ENCODE measurements at places on chromosomes 4 and X. TPM values are rescaled to one million over a fixed set of nuclear protein-coding genes. Genes with fewer than 3 reads are reported as not detected.

The KLKB1 gene
- not detected for total RNA-seq

The ETDB gene
- total RNA-seq = not detected

The CCNA2 gene
- 92.3 TPM for total RNA-seq

The CCSER1 gene
- not detected for total RNA-seq

The SHROOM4 gene
- total RNA-seq = not detected

The TSPYL2 gene
- 42.2 TPM for total RNA-seq

The GYPB gene
- total RNA-seq = not detected

The MSX1 gene
- total RNA-seq = 0.30 TPM

The TAF7L gene
- not detected for total RNA-seq

The SLC25A5 gene
- total RNA-seq = 705 TPM

The ADH1B gene
- not detected for total RNA-seq

The BST1 gene
- 0.44 TPM for total RNA-seq

The PPBP gene
- total RNA-seq = not detected

The SASH3 gene
- total RNA-seq = 130 TPM

The ZFX gene
- total RNA-seq = 30.9 TPM

Measured in activated CD8-positive, alpha-beta memory T cell treated with anti-CD3 and anti-CD28 coated beads for 36 hours (primary cell).